ENCODE measurements at places on chromosomes 12 and 14.

DNA sequence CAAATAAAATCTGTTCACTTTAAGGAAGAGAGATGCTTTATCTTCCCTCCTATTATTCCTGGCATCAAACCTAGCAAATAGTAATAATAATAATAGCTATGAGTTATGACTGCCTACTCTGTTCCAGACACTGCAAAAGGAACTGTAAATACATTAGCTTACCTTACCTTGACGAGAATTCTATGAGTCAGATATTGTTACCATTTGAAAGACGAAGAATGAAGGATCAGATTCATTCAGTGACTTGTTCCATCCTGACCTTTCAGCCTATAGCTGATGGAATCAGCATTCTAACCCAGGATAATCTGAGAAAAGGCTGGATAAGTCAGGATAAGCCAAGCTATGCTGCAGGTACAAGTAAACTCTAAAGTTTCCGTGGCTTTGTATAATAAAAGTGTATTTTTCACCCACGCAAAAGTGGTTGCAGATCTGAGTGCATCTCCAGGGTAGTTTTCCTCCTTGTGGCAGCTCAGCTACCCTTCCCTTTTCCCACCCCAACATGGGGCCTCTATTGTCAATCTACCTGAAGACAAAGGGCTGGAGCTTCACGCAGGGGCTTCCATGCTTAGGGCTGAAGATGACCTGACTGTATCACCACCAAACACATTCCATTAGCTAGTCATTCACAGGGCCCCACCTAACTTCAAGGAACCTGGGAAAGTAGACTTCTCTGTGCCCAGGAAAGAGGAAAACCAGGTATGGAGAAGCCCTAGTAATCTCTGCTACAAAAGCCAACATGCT, 57.2 kb upstream of the CCND2 start:
- DNase-seq, result no peak

DNA sequence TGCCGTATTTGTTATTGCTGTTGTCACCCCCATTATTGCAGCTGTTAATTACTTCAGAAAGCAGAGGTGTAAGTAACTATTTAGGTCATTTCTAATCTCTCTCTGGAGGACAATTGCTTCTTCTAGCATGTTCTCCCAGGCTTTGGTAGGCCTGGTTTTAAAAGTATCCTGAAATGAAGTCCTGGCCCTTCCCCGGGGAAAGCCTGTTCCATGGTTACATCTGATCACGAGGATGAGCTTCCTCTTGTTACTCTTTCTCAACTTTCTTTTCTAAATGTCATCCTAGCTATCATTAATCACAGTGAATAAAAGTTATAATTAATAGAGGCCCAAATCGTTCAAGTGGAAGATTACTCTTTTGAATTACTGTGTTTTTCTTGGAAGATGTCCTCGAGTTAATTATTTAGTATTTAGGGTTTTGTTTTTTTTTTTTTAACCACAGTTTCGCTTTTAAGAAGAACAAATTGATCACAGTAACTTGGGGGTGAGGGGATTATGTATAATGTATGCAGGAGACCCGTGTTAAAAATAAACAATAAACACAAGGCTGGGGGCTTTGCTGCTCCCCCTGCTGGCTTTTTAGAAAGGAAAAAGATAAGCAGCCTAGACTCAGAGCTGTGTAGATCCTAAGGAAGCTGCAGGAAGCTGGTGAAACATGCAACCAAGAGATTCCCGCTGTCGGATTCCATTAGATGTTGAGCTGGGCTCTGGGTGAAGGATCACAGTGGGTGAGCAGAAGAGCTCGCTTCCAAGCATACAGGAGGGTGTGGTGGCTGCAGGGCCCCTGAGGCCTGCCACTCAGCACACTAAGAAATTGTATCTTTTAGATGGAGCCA, 420.1 kb downstream of the FUT8 start:
- DNase-seq, result no peak

GRCh38 chr12:1604464-1604863, 10.1 kb upstream of the FBXL14 start:
- DNase-seq, result no peak

DNA sequence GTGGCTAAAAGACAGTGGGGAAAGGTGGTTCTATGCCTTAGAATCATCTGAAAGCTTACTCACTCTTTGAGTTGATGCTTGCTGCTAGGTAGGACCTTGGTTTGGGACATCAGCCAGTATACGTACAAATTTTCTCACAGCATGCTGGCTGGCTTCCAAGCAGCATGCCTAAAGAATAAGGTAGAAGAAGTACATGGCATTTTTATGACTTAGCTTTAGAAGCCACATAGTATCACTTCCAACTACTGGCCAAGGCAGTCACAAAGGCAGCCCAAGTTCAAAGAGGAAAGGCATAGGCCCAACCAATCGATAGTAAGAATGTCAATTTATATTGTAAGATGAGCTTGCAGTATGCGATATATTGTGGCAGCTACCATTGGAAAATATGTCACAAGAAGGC, 284.2 kb upstream of the CAND1 start:
- no peak for DNase-seq

GRCh38 chr14:53742233-53742620, 214.4 kb downstream of the BMP4 start:
- DNase-seq, result no peak

All from activated CD4-positive, alpha-beta T cell treated with anti-CD3 and anti-CD28 coated beads, Interleukin-2, amount 50 U/mL, for 24 hours (primary cell).